Body of pancreas (tissue), 4 donors: ENCODE measurements at places on chromosomes 16 and 17. TPM values are rescaled to one million over a fixed set of nuclear protein-coding genes. Genes with fewer than 3 reads are reported as not detected.

The TANGO6 gene
- total RNA-seq = 9.6 TPM

The GP1BA gene
- total RNA-seq = not detected

The HASPIN gene
- total RNA-seq = not detected

The PLXDC1 gene
- total RNA-seq = not detected

The RCVRN gene
- not detected for total RNA-seq

DNA sequence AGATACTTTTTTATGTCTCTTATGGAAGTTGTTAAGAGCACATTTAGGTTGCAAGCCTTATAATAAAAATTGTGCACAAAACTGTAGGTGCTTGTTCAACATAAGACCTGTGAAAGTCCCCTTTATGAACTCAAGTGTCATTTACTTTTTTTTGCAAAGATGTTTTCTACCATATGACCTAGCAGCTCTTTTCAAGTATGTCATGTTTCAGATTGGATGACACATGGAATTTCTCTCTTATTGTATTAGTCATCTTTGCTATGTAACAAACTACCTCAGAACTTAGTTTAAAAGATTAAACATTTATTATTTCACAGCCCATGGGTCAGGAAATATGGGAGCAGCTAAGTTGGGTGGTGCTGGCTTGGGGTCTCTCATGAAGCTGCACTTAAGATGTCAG is 57.9 kb downstream of the PHKB start:
- DNase-seq = no peak

GRCh38 chr17:751269-752001 is 629 bp downstream of the GEMIN4 start:
- DNase-seq = peak; percentile 31

DNA sequence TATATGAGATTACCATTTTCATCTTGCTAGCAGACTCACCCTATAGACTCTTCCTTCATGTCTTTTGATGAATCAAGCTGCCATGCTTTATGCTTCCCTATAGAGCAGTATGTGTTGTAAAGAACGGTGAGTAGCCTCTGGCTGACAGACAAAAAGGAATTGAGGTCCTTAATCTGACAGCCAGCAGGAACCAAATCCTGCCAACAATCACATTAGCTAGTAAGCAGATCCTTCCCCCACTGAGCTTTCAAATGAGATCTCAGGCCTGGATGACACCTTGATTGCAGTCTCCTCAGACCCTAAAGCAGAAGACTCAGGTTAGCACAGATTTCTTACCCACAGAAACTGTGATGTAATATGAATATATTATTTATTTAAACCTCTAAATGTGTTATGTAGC is 577.0 kb downstream of the CDH11 start:
- DNase-seq = no peak

GRCh38 chr17:18314059-18314730 is 599 bp downstream of the TOP3A start:
- DNase-seq = no peak

- DNase-seq = no peak
These were observed 209.5 kb upstream of the MPHOSPH6 start for GRCh38 chr16:82379551-82379950.

DNA sequence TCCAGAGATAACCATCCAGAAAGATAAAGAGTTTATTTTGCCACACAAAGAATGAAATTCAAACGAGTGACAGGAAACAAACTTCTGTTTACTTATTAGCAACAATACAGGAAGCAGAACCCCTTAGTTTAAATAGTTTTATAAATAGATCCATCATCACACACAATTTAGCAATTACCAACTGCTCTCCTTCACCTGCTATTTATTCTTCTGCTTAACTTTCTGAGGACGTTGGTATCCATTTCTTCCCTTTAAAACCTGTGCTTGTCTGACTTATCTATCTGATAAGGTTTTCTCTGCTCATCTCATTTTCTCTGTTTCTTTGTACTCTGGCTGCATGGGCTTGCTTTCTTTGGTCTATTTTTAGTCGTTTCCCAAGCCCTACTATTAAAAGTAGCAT is 4.3 kb upstream of the ADAMTS18 start:
- no peak for DNase-seq

DNA sequence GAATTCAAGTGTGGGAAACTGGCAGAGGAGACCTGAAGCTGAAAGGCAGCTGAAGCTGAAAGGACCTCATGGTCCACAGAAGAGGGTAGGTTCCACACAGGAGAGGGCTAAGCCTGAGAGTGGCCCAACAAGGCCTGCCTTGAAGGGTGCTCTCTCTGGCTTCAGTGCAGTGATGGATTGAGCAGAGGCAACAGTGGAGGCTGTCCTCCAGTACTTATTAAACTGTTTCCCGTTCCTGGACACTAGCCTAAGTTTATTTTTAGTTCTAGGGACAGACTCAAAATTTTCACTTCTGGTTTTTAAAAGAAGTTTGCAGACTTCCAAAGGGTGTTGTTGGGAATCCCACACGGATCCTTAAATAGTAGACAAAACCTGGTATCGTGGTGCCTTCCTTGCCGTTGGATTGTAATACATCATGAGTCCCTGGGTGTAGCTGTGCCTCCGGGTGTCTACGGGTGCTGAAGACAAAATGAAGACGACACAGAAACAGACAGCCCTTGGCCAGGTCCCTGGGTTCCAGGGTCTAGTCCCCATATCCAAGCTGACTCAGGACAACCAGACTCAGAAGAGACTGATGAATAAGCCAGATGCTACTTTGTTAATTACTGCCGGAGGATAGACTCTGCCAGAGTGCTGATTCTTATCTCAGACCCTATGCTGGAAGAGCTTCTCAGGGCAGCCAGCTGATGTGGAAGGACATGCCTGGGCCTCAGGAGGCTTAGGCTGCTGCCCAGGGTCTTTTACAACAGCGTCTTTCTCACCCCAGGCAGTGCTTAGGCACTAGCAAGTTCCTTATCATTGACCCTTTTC is 7.1 kb upstream of the CMTM4 start:
- DNase-seq = no peak

- DNase-seq = no peak
These were observed 14.1 kb downstream of the SPG7 start for GRCh38 chr16:89522287-89522686.

DNA sequence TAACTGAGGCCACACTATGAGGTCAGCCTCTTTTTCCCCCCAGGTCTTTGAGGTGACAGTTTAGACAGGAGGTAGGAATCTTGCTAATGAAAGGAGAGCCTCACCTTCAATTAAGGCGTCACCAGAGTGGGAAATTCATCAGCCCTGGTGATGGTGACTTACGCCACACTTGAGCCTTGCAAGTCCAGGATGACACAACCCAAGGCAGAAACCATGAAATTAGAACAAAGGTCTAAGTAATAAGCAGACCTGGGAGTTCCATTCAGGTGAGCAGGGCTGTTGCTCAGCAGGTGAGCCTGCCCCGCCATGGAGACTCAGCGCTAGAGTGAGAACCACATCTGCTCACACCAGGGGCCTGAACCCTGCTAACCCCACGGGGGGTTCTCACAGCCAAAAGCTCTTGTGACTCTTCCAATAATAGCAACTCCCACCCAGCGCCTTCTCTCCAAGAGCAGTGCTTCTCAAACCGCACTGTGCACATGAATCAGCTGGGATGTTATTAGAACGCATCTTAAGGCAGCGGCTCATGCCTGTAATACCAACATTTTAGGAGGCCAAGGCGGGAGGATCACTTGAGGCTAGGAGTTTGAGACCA is 28.7 kb upstream of the KIFC3 start:
- no peak for DNase-seq

DNA sequence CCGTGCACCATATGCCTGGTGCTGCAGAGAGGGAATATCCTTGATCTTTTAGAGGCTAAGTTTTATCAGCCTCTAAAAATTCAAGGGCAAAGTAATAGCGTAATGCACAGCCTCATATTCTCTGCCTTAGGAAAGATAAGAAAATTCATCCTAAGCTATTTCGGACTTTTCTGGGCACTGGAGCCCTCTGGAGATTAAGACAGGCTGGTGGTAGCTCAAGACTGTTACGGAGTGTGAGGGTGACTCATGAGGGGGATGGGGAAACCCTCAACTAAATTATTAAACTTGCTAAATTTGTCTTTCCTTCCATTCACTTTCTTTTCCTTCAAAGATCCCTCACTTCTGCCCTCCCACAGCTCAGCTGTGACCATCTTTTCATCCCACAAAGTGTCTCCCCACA is 73.3 kb downstream of the RPH3AL start:
- no peak for DNase-seq

DNA sequence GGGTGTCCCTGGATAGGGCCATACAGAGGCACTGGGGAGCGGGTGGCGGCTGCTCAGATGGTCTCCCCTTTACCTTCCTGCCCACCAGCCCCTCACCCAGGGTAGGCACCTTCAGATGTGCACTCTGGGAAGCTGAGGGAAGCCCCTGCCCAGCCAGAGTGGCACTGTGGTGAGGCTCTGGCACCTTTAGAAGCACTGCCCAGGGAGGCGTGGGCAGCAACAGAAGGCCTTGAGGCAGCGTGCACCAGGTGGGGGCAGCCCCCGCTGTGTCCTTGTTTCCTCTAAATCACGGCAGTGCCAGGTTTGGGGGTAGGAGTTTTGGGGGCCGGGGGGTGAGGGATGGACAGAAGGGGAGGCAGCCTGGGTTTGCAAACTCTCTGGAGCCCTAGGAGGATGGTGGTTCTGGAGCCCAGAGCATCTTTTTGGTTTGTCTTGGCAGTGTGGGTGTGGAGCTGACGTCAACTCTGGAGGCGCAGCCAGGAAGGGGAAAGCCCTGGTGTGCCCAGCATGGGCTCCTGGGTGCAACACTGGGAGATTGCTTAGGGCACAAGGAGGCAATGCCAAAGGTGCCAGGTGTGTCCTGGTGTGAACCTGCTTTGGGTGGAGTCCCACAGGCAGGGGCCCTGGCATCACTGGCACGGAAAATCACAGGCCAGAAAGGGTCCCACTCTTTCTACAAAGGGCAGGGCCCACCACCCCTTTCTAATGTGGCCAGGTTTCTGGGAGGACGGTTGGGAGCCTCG is 23.1 kb upstream of the CDC42EP4 start:
- peak; percentile 49 for DNase-seq

DNA sequence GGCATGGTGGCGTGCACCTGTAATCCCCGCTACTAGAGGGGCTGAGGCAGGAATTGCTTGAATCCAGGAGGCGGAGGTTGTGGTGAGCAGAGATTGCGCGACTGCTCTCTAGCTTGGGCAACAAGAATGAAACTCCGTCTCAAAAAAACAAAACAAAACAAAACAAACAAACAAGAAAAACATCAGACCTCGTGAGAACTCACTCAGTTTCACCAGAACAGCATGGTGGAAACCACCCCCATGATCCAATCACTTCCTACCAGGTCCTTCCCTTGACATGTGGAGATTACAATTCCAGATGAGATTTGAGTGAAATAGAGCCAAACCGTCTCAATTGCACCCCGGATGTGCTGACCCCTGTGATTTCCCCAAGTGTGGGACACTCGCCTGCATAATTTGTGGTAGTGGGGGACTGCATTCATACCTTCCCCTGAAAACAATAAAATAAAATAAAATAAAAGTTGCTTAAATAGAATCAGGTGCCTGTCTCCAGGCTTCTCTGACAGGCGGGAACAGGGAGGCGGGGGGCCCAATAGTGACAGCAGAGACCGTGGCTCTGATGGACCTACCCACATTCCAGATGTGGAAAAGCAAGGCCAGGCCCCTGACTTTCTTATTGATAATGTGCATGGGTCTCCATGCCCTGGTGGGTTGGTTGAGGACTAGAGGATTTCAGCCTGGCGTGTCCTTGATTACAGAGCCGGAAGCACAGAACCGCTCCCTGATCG is 13.1 kb downstream of the ZSCAN10 start:
- DNase-seq = no peak

DNA sequence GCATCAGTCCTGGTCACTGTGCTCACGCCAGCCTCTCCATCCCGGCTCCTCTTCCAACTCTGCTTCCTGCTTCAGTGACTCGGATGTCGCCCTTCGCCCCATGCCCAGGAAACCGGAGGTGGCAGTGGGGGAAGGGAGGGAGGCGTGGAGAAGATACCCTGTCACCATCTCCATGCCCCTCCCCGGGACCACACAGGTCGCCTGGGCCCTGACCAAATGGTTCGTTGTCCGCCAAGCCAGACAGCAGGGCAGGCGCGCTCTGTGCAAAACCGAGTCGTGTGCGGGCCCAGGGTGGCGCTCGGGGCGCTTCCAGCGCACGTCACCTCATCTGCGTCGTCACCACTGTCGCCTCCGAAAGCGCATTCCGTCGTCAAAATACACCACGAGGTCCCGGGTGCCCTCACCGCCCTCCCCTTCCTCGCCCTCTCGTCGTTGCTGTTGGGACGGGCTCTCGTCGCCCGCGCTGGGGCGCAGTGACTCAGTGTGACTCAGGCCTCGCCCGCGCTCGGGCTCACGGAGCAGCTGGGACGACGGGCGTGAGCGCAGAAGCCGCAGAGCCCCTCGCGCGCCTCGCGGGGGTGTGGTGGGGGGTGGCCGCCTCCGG is 39.2 kb downstream of the ZNF778 start:
- DNase-seq = peak; percentile 47

DNA sequence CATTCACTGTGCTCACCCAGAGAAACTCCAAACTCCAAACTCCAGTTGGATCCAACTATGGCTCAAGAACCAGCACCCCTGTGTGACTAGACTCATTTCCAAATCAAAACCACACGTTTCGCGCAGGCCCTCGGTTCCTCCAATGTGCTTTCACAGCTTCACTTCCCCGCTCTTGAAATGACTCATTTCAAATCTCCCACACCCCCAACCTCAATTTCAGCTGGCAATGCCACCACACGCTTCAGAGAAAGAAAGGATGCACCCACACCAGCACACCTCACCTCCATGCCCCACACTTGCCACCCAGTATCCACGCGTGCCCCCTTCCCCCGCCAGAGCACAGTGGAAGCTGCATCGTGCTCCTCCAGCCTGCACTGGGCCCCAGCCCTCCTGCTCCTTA is 9.0 kb downstream of the TMEM92 start:
- no peak for DNase-seq

DNA sequence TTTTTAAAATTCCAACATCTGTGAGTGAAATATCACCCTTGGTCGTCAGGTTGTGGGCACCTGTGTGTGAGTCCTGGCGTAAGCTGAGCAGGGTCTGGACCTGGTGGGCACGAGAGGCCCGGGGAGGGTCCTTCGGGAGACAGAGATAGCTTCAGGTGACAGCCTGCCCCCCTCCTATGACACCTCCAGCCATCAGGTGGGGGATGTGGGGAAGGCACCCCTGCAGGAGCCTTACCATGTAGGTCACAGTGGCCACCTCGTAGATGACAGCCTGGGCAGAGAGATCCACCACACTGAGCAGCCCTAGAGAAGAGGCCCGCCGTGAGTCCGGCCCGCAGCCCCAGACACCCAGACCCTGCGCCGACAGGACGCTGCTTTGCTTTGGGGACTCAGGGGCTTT is 11.2 kb downstream of the SLC47A2 start:
- no peak for DNase-seq

DNA sequence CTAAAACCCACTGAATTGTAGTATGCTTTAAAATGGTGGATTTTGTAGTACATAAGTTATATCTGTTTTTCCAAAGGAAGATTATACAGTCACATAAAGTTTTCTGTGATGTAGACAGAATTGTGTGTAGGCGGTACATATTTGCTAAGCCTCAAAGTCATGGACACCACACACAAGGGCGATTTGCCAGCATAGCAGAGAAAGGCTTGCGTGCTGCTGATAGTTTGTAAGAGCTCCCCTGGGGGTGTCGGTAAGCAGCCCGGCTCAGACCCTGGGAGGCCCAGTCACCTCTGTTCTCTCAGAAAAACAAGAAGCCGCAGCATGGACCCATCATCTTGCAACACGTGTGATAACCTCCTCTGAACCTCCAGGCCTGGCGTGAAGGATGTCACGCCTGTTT is 38.3 kb upstream of the AKTIP start:
- DNase-seq = no peak

GRCh38 chr17:77487677-77488530 is 347.1 kb downstream of the SEC14L1 start:
- DNase-seq = no peak

GRCh38 chr16:88622125-88622524 is 16.2 kb upstream of the IL17C start:
- DNase-seq = no peak
